ENCODE measurements at places on chromosomes 6 and 20.

DNA sequence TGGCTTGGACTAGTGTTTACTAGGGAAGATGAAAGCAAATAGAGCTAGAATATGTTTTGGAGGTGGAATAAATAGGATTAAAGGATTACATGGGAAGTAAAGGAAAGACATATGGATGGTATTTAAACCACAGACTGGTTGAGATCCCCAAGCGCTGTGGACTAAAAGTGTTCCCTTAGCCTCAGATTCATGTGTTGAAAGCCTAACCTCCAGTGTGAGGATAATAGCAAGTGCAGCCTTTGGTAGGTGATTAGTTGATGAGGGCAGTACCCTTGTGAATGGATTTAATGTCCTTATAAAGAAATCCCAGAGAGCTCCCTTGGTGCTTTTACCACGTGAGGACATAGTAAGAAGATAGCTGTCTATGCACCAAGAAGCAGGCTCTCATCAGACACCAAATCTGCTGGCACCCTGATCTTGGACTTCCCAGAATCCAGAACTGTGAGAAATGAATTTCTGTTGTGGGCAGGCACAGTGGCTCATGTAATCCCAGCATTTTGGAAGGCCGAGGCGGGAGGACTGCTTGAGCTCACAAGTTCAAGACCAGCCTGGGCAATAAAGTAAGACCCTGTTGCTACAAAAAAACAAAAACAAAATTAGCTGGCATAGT lies 57.3 kb upstream of the MCM9 start:
- no peak for DNase-seq

GRCh38 chr20:41717483-41717882 lies 99.3 kb upstream of the CHD6 start:
- DNase-seq: no peak

DNA sequence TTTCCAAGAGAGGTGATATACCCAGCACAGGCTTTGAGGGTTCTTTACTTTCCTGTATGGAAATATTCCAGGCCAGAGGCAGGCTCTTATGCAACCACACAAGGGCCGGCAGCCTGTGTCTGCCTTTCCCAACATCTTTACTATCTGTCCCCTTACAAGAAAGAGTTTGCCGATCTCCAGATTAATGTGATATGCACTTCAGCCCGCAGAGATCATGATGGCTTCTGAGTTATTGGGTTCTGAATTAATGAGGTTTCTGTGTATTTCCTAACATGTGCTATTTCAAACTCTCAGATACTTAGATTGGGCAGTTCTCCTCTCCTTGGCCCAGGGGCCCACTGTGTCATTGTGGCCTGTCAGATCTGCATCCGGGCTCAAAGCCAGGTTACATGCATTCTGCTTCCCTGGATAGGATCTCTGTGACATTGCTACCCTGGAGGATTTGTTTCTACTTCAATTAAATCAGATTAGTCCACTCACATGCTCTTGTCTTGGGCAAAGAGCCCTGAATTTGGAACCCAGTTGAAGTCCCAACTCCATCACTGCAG lies 56.6 kb downstream of the TGM2 start:
- DNase-seq: no peak

DNA sequence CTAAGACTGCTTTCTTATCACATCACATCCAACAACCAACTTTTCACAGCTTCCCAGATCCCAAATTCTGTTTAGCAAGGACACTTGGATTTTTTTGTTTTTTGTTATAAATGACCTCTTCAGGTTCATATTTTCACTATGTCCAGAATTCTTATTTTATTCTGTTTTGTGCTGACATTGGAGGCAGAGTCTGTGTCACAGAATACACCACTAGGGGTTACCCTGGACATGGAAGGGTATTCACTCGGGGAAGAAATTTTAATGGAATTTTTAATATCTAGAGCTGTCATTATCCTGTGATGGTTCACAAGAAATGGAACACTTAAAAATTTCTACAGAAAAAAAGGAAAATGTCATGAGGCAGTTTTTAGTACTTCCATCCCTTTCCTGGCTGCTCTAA lies 12.0 kb upstream of the SLC2A12 start:
- DNase-seq: no peak

DNA sequence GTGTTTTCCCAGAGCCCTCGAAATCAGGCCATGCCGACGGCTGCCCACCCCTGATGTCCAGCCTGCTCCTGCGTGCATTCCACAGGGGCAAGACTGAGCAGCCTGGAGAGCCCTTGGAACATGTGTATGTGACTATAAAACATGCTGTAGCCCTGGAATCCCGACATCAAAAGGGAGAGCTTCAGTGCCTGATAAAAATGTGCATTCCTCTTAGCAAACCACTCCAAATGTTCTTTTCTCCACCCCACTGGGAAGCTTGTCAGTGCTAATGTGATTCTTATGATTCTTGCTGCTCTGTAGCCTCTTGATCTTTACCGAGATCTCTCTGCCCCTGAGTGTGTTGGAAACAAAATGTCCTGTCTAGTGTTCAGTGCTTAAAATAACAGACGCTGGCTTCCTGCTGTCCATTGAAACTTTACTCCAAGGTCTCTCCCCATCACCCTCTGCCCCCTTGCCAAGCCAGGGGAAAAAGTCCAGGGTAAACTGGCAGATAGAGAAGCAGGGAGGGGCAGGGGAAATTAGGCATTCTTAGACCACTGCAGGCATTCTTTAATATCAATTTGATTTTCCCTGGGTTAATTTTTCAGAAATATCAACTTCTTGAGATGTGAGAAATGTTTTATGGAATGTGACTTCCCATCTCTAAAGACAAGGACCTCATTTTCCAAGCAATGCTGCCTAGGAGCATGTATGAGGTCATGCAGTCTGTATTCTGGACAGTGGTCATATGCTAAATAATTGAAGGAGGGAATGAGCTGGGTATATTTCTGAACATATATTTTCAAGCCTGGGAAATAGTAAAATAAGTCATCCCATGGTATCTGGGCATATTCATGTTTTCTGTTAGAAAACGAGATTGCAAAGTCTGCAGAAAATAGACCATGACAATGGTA lies 73.8 kb upstream of the ISM1 start:
- DNase-seq: no peak

DNA sequence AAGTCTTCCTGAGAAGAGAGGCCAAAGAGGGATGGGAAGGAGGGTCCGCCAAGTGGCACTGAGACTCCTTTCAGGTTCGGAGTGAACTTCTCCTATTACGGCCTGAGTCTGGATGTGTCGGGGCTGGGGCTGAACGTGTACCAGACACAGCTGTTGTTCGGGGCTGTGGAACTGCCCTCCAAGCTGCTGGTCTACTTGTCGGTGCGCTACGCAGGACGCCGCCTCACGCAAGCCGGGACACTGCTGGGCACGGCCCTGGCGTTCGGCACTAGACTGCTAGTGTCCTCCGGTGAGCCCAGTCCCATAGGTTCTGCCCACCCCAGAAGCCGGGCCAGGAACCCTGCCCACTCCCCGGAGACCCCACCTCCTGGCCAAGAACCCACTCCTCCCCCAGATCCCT lies 4.1 kb downstream of the SLC22A7 start:
- no peak for DNase-seq

GRCh38 chr6:43746613-43747102 lies 23.4 kb upstream of the VEGFA start:
- DNase-seq: no peak

DNA sequence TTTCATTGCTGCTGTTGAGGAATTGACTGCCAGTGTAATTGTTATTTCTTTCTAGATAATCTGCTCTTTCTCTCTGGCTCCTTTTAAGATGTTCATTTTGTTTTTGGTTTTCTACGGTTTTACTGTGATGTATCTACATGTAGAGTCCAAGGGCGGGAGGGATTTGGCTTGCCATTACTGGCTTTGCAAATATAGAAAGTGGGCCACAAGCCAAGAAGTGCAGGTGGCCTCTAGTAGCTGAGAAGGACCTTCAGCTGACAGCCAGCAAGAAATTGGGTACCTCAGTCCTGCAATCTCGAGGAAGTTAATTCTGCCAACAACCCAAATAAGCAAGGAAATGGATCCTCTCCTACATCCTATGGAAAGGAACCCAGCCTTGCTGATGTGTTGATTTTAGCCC lies 42.8 kb upstream of the GLP1R start:
- no peak for DNase-seq

DNA sequence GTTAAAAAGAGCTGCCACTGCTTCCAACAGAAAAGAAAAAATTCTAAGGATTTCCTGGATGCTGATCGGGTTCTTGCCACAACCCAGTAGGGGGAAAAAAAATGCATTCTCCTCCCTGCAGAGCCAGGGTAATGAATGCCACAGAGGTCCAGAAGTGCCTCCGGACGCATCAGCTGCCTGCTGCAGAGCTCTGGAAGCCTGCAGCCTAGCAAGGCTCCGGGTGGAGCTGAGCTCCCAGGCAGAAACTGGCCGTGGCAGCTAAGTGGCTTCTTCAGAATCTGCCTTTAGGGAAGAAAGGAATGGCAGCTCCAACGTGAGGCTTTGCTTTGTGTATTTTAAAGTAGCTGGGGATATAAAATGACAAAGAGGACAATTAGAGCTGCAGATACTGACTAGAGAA lies 155.0 kb downstream of the CFAP61 start:
- no peak for DNase-seq

DNA sequence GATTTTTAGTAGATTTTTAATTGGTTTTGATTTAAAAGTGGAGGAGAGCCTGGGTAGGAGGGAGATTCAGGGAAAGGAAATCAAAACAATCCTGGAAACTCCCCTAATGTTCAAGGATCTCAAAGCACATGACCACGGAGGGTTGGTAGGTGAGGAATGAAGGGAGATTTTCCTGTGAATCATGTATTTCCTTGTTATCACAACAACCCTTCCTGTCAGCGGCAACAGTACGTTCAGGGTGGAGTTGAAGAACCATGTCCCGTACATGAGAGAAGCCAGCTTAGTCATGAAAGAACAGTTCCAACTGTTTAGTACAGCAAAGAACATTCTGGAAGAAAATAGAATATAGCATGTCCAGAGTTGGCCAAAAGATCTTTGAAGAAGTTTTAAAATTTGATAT lies 79.4 kb upstream of the SCAF8 start:
- DNase-seq: no peak

DNA sequence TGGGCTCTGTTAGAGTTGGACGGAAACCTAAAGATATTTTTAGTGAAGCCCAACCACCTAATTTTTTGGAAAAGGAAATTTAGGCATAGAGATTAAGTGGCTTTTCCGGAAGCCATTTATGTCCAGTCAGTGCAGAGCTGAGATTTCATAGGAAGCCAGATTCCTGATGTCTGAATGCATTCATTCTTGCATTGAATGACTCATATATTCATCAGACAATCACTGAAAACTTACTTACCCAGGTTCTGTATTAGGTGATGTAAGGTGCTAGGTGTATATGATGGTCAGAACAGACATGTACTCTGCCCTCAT lies 4.1 kb downstream of the SH3BGRL2 start:
- no peak for DNase-seq

DNA sequence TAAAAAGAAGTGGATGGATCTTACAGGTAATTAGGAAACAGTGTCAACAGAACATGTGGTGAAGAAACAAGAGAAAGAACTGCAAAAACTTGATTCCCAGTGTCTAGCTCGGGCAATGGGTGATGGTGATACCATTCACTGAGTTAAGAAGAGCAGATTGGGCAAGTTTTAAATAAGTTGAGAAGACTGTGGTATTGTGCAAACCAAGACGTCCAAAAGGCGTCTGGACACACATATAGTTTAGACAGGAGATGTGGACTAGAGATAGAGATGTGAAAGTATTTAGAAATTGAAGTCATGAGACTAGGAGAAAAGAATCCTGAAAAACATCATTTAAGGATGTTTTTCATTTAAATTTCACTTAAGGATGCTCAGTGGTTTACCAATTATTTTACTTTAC lies 53.9 kb downstream of the CDK19 start:
- DNase-seq: peak; percentile 17

DNA sequence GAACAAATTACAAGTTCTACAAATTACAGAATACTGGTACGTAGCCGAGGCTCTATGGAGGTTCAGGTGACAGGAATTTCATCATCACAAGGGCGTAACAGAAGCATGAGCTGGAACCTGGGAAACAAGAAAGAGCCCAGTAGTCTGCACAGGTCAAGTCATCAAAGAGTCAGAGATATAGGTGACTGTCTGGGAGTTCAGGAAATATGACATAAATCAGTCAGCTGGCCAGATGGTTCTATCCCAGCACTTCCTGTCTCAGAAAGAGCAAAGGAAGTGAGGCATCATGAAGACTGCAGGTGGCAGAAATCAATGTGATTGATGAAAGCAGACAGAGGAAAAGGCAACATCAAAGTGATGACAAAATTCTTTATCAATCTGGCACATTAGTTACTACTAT lies 23.3 kb downstream of the MYCT1 start:
- DNase-seq: no peak
